ENCODE measurements at places on chromosomes 13 and 19.

- DNase-seq = no peak
These were observed 39.1 kb downstream of the USP12 start for GRCh38 chr13:27132538-27132937.

DNA sequence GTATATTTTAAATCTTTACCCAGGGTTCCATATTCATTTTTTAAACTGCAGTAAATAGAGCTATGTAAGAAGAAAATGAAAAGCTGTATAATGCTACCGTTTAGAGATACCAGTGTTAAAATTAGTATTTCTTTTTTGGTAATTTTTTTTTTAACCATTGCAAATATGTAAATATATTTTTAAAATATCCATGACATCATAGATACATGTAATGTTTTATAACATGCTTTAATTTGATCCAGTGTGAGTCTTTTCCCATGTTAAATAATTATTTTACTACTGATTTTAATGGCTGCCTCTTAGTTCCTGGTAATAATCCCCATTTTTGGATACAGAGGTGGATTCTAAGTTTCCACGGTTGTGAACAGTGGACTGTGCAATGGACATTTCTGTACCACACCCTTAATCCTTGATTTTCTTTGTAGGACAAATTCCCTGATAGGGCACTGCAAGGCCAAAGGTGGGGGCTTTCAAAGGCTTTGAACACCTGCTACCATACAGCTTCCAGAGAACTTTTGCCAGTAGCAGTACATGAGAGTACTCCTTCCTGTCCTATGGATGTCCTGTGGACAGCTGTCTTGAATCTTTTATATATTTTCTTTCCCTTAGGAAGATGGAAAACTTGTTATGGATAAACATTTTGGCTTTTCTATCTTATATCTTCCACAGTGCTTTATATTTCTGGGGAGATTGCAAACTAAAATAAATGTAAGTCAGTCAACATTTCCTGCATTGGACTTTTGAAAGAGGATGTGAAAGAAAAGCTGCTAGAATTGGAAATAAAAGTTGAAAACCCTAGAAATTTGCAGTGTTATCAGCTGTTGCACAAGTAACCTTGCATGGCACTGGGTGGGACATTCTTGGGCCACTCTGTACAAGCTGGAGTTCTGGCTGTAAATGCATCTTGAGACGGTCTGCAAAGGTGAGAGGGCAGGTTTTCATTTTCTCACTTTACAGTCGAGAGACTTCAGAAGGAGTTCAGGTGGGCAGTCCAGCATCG is 46.8 kb downstream of the ARHGEF7 start:
- DNase-seq = no peak

DNA sequence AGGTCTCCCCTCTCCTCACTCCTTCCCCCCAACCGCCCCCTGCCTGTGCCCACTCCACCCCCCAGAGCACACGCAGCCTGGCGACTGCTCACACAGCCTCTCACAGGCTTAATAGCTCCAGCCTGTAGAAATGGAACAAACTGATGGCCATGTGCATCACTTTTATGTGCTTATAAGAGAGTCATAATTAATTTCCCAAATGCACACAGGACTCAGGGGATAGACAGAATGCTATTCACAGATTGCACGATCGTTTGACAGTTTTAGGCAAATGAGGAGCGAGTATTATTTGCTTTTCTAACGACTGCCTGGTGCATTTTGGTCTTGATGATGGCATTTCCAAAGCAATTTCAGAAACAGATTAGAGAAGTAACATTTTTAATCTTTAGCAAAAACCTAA is 97.7 kb upstream of the VSTM2B start:
- DNase-seq = no peak

GRCh38 chr13:60957816-60958215 is 457.8 kb downstream of the PCDH20 start:
- DNase-seq = no peak

DNA sequence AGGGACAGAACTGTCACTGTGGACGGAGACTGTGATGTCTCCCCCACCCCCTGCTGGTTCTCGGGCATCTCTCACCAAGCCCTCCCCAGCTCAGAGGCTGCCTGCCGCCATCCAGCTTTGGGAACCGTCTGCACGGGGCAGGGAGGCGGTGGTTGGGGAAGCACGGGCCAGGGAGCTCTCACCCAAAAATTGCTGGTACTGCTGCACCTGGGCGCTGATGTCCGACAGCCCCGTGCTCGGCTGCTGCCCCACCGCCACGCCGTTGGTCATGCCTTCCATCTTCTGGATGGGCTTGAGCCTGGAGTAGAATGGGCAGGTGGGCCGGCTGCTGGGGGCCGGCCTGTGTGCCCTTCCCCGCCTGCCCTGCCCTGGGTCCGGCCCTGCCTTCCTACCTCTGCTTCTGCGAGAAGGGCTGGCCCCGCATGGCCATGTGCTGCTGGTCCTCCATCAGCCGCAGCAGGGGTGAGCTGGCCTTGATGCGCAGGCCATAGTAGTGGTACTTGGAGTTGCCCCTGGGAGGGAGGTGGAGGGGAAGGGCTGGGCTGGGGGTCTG is 16.1 kb downstream of the DCAF15 start:
- no peak for DNase-seq

- no peak for DNase-seq
These were observed 83.4 kb upstream of the GPR183 start for GRCh38 chr13:99390601-99391000.

DNA sequence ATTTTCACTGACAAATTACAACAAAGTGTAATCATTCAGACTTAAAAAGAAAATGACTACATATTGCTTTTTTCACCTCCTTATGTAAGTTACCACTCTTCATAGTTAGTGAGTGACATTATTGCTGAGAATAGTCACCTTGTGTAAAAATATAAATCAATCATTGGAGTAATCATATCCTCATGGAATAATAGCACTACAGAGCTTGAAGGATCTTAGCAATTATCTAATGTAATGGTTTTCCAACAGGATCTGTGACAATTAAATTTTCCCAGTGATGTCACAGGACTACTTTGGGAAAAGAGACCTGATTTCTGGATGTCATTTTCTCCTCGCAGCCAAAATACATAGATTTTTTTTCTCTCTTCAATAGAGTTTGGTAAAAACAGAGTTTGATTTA is 833.0 kb upstream of the PCDH9 start:
- DNase-seq = no peak

GRCh38 chr13:43992211-43992610 is 112.5 kb downstream of the LACC1 start:
- DNase-seq = no peak

GRCh38 chr19:20422216-20423205 is 143.1 kb downstream of the ZNF737 start:
- no peak for DNase-seq

- no peak for DNase-seq
These were observed 107.3 kb upstream of the ZNF507 start for GRCh38 chr19:32238076-32238475.

GRCh38 chr13:33028620-33029019 is 12.4 kb downstream of the KL start:
- no peak for DNase-seq

GRCh38 chr13:50396001-50396400 is 380.8 kb downstream of the KCNRG start:
- no peak for DNase-seq

GRCh38 chr19:3759482-3760254 is 1.8 kb downstream of the APBA3 start:
- DNase-seq = no peak

DNA sequence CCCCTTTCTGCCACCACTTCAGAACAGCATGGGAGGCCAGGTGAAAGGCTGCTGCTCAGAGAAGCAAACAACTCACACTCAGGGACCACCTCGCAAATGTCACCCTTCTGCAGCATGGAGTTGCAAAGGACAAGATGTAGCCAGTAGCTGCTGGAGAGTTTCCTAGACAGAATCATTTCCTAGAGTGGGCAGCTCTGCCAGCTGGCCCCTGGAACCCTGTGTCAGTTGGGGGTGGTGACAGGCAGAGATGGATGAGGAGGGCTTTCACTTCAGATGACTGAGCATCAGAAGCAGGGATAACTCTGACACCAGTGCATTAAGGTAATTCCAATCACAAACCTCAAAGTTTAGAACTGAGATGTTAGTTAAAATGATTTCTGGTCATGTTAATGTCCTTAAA is 34.4 kb upstream of the EPHX3 start:
- DNase-seq = no peak

Measured in GF-D8 (cell line).